ACHN (cell line): ENCODE measurements at places on chromosomes 5 and 9.

GRCh38 chr9:133107245-133107722, 13.8 kb downstream of the RALGDS start:
- DNase-seq, result no peak

GRCh38 chr5:156230887-156231286, 96.1 kb upstream of the SGCD start:
- no peak for DNase-seq

GRCh38 chr5:19790829-19791466, 197.1 kb downstream of the CDH18 start:
- no peak for DNase-seq

DNA sequence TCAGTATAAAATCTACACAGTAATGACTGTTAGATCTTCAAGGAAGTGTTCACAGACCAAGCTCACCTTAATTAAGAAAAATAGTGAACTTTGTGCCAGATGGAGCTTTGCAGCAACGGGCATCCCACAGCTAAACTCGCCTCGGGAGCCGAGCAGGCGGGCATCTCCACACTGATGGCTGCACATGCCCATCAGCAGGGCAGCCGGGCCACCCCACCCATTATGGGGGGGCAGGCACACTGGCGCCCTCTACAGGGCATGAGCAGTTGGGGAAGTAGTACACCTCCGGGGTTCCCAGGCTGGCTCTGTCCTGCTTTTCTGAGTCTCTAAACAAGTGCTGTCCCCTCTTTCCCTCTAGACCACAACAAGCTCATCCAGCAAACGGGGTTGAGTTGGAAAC, 21.6 kb downstream of the ANKS6 start:
- peak; percentile 33 for DNase-seq

DNA sequence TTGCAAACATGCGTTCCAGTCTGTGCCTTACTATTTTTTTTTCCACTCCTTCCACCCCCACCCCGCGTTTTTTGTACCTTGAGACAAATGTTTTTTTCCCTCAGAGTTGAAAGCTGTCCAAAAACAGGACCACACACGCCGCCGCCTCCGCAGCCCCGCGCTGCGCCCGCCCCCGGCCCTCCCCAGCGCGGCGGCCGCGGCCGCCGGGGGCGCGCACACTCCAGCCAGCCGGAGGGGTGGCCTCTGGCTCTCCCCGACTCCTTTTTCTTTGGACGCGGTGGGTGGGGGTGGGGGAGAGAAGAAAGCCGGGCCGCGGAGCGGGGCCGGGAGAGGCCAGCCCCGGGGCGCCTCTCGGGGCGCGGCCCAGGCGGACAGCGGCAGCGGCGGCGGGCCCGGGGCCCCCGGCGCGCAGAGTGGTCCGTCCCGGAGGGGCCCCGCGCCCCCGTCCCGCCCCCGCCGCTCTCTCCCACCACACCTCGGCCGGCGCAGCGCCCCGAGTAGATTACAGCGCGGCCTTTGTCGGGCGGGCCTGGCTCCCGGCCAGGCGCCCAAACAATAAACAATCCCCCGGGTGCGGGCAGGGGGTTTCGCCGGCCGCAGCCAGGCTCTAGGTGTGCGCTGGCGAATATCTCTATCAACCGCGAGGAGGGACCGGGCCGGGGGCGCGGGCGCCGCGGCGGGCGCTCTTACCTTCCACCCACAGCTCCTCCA, 10.9 kb downstream of the PTCH1 start:
- DNase-seq, result peak; percentile 59

DNA sequence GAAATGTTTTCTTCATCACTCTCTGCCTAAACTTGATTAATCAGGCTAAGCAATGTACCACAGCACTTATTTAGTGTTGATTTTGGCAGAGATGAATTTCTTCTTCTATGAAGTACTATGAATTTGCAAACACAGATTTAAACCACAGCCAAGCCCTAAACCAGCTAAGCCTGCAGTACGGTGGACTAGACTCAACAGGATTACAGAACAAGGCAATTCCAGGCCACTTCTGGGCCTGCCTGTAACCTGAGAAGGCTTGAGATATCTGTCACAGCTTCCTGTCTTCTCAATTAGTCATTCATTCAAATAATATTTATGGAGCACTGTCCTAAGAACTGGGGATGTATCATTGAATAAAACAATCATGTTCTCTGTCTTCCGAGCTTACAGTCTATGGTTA, 32.4 kb upstream of the CAST start:
- DNase-seq, result no peak

DNA sequence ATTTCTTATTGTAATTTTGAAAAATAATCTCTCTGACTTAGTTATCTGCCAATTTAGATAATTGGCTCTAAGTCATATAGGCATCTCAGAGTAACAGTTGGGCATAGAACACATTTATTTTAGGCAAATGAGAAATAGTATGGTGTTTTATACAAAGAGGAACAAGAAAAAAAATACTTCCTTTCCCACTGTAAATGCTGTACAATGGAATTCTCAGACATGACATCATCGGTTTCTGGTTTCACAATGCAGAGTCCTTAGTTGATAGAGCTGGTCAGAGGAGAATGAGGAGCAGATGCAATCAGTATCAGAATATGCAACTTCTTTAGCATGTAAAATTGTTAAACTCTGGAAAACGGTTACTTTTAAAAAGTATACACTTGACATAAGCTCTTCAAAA, 49.4 kb downstream of the PLK2 start:
- DNase-seq, result peak; percentile 42

- DNase-seq, result no peak
These were observed 40.1 kb downstream of the TARS1 start for GRCh38 chr5:33480876-33481275.

DNA sequence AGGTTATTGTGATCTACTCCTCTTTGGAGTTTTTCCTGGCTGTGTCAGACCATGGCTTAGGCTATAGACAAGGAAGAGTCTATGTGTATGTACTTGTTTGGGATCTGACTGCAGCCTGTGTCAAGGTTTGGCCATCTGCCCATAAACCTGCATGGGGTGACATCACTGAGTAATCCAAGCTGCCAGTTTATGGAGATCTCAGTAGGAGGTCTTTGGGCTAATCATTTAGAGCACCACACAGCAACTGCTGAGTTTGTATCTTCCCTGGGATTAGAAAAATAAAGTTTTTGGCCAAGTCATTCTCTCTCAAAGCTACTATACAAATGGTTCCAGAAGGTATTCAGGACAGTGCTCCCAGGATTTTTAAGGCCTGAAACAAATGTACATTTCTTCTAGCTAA, 65.5 kb upstream of the HSPB3 start:
- DNase-seq, result peak; percentile 81

GRCh38 chr5:169789417-169789940, 152.4 kb downstream of the DOCK2 start:
- DNase-seq, result no peak

GRCh38 chr5:86909418-86910295, 291.9 kb downstream of the COX7C start:
- no peak for DNase-seq

GRCh38 chr9:133320421-133320881, 15.5 kb downstream of the SURF6 start:
- no peak for DNase-seq
